ENCODE measurements at places on chromosomes 2 and 18.

GRCh38 chr2:149167941-149168340 lies 129.4 kb downstream of the LYPD6B start:
- no peak for DNase-seq

DNA sequence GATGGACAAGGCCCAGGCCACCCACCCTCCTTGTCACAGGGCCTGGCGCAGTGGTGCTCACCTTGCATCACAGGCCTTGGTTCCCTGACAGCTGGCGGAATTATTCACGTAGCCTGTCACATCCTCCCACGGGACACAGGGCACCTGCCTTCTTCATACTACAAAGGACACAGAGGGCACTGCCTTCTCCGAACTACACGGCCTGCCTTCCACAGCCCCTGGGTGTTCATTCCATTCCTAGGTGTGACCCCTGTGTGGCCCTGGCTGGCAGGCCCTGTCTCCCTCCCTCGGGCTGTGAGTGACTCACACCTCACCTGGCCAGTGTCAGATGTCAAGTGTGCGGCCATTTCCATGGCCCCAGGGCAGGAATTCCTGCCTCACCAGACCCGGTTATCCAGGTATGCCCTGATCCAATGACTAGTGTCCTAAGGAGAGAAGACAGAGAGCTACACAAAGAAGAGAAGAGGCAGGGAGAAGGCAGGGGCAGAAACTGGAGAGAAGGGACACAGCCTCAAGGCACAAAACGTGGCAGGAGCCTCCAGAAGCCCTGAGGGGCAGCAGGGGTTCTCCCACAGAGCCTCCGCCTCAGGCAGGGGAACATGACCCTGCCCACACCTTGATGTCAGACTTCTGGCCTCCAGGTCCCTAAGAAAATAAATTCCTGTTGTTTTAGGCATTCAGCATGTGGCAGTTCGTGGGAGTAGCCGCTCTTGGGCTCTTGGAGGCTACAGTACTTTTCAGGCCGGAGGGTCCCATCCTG lies 43.4 kb downstream of the MBP start:
- no peak for DNase-seq

DNA sequence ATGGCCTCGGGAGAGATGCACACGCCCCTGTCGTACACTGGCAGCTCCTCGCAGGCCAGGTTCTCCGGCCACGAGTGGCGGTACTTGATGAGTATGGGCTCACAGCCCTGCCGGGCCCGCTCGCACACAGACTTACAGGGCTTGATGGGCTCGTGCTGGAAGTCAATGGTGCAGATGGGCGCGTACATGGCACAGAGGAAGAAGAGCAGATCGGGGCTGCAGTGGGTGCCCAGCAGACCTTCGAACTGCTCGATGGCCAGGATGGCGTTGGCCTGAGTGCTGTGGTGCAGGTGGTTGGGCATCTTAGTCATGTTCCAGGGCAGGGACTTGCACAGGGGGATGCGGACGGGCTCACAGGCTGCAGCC lies 359 bp downstream of the FRZB start:
- no peak for DNase-seq

DNA sequence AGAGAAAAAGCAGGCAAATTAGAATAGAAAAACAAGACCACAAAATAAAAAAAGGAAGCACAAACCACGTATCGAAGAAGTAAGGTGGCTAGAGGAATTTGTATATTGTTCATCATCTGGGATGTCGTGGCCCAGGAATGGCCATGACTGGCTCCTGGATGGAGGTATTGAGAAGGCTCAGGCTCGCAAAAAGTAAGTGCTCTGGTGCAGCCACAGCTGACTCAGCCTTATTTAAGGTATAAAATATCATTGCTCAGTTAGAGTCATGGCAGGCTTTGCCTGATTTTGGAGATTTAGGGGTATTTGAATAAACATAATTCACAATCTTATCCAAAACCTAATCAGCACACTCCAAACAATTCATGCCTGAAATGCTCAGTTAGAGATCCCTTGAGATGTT lies 78.4 kb upstream of the FANCL start:
- no peak for DNase-seq

GRCh38 chr18:13494871-13495445 lies 231.4 kb downstream of the FAM210A start:
- no peak for DNase-seq

DNA sequence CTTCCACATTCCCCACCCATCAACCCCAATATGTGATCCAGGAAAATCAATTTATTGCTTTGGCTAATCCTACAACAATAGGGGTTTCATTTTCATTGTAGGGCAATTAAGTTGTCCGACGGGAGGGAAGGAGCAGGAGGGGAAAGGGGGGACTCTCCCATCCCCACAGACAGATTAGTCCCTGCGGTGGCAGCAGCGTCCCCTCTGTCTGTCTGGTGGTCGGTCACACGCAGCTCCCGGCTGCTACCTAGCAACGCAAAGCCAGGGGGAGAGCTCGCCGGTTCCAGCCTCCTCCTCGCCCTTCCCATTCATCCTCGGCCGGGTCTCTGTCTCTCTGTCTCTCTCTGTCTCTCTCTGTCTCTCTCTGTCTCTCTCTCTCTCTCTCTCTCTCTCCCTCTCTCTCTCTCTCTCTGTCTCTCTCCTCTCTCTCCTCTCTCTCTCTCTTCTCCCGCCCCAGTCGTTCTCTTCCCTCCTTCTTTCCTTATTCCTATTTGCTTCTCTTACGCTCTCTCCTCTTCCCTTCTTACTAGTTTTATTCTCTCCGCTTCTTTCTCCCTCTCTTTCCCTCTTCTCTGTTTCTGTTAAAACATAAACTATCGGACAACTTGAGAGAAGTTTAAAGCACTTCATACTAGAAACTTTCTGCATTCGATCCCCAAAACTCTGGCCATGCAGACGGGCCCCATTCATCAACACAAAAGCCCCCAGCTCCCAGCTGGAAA lies 1.2 kb downstream of the LRP2 start:
- DNase-seq: no peak

GRCh38 chr2:176747928-176748327 lies 464.7 kb upstream of the HNRNPA3 start:
- no peak for DNase-seq

Measured in cortex of kidney (tissue), 1 donor.